ENCODE measurements at places on chromosomes 3 and 15.

GRCh38 chr15:70560617-70561328 is 202.6 kb downstream of the UACA start:
- no peak for DNase-seq

GRCh38 chr3:194354315-194354714 is 3.2 kb upstream of the CPN2 start:
- no peak for DNase-seq

- no peak for DNase-seq
Measured at GRCh38 chr3:46062679-46063078, 35.4 kb upstream of the XCR1 start.

GRCh38 chr3:88061746-88062145 is 2.7 kb downstream of the ZNF654 start:
- DNase-seq = no peak

GRCh38 chr15:94691169-94691568 is 459.8 kb downstream of the MCTP2 start:
- no peak for DNase-seq

DNA sequence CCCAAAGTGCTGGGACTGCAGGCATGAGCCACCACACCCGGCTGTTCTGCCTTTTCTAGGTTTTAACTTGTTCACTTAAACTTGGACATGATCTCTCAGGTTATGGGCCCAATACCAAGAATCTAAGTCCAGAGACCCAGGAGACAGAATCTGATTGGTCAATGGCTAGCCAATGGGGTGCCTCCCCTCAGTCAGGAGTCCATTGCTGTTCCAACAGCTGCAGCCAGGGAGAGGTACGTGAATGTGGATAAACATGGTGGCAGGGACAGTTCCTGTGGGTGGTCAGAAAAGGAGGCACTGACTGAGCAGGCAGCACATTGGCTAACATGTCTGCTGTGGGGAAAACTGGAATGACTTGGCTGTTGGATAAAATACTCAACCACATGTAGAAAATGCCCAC is 140.3 kb downstream of the RPLP1 start:
- DNase-seq = no peak

DNA sequence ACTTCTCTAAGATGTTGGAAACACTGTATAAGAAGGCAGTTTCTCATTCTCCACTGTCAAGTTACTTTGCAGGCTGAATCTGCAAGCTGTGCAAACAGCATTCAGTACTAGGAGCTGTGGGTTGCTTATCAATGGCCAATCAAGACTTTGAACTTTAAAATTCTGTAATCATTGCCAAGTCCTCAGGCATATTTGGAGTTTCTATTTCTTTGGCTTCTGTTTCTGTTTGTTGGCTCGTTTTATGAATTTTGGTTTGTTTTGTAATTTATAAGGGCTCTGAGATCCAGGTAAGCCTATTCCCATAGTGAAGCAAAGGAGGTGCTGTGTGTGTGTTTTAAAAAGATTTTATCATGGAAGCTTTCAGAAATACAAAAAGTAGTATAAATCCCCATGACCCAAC is 32.1 kb downstream of the TLNRD1 start:
- DNase-seq = no peak

DNA sequence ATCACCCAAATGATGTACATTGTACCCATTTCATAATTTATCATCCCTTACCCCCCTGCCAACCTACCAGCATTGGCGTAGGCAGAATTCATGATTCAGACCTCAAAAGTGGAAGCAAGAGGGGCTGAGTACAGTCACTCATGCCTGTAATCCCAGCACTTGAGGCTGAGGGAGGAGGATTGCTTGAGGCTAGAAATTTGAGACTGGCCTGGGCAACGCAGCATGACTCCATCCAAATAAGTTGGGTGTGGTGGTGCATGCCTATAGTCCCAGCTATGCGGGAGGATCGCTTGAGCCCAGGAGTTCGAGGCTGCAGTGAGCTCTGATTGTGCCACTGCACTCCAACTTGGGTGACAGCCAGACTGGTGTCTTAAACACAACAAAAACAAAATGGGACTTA is 10.4 kb downstream of the TTC14 start:
- DNase-seq = no peak

GRCh38 chr3:134080761-134081160 is 51.0 kb upstream of the SLCO2A1 start:
- DNase-seq = no peak

DNA sequence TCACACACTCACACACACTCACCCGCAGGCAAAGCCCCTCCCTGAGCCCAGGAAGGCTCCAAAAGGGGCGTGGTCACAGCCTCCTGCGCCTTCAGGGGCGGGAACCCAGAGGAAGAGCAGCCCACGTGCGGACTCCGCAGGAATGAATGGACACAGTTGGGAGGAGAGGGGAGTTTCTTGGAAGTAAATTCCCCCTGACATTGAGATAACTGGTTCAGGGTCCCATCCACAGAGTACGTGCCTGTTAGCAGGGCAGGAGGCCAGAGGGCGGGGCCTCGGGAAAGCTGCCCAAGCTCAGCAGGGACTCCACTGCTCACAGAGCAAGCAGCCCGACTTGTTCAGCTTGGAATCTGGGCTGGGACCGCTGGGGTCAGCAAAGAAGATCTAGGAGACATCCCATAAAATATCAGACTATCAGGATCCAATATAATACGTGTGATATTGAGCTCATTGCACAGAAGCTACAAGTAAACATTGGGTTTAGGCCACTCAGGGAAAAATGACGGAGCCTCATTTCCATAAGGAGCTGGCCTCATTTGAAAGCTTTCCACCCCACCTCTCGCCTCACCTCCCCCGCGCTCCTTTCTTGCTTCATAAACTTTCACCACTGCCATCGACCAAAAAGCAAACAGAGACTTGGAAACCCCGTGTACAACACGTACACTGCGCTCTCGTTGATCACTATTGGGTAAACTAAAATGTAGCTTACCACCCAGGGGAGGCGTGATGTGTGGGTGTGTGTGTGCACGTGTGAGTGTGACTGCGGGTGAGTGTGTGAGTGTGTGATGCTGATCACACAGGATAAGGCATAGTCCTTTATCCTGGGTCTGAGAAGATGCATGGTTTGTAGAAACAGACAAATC is 36.0 kb downstream of the TM2D3 start:
- DNase-seq = peak; percentile 50

All from HuH-7 (cell line).